NCI-H446 (cell line): ENCODE measurements at places on chromosomes 16 and 17.

DNA sequence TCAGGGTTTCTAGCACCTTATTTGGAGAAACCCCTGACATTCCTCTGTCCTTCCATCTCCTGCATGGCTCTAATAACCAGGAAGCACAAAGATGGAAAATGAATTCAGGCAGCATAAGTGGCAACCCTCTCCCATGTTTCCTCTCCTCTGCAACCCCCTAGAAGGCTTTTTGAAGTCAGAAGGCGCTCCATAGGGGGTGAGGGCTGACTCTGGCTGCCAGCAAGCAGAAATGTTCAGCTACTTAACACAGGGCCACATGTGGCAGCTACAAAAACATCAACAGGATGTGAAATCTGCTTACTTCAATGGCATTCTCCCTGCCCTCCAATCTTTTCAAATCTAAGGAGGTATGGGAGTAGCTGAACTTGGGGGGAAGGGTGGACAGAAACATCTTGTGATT, 55.2 kb upstream of the IRX5 start:
- no peak for DNase-seq

- peak; percentile 79 for DNase-seq
Measured at GRCh38 chr16:75555213-75555706, 792 bp downstream of the TMEM231 start.

GRCh38 chr16:70529051-70529777, 5.6 kb downstream of the SF3B3 start:
- DNase-seq, result peak; percentile 43

- no peak for DNase-seq
Measured at GRCh38 chr16:23343643-23344612, 41.8 kb downstream of the SCNN1B start.

DNA sequence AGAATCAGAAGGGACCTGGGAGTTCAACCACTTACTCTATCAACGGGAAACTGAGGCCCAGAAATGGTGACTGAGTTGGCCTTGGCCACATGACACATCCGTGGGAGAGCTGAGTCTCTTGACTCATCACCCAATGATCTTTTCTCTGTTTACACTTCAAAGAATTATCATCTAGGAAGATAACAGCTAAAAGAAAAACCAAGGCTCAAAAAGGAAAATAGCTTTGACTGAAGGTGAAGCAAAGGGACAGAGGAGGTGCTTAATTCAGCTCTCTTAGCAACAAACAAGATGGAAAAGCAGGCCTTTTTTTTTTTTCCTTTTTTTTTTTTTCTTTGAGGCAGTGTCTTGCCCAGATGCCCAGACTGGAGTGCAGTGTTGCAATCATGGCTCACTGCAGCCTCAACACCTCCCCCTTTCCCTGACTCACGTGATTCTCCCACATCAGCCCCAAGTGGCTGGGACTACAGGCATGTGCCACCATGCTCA, 16.7 kb downstream of the ERCC4 start:
- DNase-seq, result no peak

GRCh38 chr17:1385861-1386260, 14.2 kb downstream of the YWHAE start:
- DNase-seq, result no peak

- DNase-seq, result no peak
Measured at GRCh38 chr16:20673882-20674683, 23.4 kb downstream of the ACSM1 start.

DNA sequence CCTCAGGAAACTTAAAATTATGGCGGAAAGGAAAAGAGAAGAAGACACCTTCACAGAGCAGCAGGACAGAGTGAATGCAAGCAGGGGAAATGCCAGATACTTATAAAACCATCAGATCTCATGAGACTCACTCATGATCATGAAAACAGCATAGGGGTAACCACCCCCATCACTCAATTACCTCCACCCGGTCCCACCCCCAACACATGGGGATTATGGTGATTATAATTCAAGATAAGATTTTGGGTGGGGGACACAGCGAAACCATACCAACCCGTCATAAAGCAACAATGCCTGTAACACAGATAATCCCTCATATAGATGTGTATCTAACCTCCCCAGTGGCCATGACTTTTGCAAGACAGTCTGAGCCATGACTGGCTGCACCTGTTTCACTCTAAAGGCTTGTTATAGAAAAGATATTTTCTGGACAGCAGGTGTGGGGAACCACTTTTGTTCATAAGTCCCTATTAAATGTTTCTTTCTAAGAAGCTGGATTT, 7.0 kb upstream of the GSDMA start:
- no peak for DNase-seq

DNA sequence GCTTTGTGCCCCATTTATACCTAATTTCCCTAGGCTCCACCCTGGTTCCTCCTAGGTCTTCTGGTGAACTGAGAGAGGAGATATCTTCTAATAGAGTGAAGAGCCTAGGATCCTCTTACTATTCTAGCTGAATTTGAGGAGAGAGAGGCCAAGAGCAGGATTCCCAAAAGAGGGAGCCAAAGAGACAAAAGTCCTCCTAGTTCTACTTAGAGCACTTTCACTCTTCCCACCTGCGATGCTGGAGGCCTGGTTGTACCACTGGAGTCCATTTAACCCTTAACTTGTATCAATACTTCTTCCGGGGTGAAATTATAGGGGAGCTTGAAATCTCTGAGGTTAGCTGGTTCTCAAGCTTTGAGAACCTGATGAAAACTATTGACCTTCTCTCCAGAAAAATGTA, 3.4 kb upstream of the SSH2 start:
- DNase-seq, result no peak

- no peak for DNase-seq
Measured at GRCh38 chr17:58615768-58616659, 75.8 kb downstream of the TEX14 start.

DNA sequence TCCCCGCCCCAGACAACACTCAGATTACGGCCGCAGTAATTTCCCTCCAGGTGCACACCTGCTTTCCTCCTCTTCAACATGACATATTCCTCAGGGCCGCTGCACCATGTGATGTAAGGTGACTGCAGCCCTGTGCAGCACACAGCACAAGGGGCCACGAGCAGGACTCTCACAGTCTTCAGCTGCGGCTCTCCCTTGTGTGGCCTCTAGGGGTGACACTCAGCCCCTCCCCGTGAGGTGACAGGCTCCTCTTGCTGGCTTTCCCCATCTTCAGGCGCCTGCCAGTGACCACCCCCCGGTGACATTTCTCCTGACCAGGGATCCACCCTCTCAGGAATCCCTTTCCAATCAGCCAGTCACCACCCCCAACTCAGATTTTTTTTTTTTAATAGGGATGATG, 31.3 kb upstream of the ABCC3 start:
- no peak for DNase-seq

DNA sequence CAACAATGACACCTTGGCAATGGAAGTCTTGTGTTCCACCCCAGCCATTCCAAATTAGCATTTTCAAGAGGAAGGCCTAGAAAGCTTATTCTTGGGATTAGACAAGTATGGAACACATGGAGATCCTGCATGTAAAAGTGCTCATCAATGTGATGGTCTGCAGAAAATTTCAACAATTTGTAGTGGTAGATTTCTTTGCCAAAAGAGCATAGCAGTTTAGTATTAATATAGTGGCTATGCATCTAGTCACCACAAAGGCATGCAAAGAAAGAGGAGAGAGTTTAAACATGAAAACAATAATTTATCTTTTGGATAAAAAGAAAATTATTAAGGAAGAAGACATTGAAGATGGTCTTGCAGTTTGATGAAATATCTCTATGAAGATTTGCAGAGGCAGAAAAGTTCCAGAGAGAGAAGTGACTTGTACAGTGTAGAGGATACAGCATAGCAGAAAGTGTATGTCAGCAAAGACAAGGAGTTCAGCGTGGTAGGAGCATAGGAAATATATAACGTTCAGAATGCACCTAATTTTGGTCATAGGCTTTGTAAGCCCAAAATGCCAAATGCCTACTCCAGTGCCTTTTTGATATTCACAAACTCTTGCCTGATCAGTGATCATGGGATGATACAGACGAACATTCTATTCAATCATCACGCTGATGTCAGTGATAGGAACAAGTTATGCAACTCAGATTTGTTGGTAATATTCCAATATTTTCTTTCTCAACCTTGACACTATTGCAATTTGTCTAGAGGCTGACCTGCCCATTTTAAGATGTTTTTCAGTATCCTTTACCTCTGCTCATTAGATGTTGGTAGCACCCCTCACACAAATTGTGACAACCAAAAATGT, 727.9 kb upstream of the SOX9 start:
- no peak for DNase-seq

- no peak for DNase-seq
Measured at GRCh38 chr17:19900809-19901208, 33.1 kb upstream of the ULK2 start.

DNA sequence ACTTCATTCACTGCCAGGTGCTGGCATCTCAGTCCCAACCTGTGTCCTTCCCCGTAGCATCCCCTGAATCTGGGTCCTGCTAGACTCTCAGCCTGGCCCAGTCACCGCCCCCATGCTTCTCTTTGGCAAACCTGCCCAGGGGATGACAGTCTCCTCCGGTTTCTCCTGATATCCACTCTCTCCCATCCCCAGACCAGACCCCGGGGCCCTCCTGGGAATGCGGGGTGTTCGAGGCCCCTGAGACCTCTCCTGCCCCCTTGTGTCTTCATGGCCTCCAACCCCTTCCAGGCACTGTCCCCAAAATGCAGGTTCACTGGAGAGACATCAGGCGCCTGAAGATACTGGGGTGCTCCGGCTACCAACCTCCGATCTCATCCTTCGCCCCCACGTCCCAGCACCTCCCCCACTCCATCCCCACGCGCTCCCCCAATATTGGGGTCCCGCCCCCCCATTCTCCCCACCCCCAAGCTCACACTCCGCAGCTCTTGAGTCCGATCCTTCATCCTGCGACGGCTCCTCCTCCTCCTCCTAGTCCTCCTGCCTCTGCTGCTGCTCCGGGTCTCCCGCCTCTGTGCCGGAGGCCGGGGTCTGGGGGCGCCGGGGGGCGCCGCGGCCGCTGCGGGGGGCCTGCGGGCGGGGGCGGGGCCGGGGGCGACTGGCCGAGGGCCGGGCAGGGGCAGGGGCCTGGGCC, 399 bp downstream of the STX1B start:
- DNase-seq, result no peak
